ENCODE measurements at places on chromosomes 11 and 22.

- no peak for DNase-seq
Measured at GRCh38 chr22:30488121-30488520, 16.3 kb upstream of the SEC14L3 start.

GRCh38 chr11:69343401-69344321 lies 49.7 kb downstream of the MYEOV start:
- DNase-seq: no peak

- no peak for DNase-seq
Measured at GRCh38 chr22:17079572-17079971, 5.2 kb upstream of the IL17RA start.

GRCh38 chr22:40070701-40071100 lies 75.9 kb downstream of the FAM83F start:
- no peak for DNase-seq

- no peak for DNase-seq
Measured at GRCh38 chr11:99632969-99633368, 612.2 kb downstream of the CNTN5 start.

DNA sequence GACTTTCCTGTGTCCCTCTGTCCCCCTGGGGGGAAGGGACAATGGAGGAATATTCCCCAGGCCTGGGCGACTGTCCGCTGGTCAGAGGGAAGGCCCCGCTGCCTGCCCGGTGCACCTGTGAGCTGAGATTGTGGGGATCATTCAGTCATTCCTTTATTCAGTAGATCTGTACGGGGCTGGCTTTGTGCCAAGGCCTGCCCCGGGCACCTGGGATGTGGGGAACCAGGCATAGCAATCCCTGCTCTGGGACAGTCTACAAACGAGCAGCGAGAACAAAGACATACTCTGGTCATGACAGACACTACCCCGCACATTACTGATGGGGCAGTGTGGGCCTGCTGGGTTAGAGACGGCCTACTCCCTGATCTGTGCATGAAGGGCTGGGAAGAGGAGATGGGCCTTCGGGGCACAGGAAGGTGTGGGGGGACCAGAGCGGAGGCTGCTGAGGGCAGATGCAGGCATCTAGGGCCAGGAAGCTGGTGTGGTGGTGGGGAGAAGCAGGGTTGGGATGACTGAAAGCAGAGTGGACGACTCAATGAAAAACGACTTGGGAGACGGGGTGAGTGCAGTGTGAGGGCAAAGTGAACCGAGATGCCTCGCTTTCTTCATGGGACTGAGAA lies 1.8 kb upstream of the MYO7A start:
- no peak for DNase-seq

DNA sequence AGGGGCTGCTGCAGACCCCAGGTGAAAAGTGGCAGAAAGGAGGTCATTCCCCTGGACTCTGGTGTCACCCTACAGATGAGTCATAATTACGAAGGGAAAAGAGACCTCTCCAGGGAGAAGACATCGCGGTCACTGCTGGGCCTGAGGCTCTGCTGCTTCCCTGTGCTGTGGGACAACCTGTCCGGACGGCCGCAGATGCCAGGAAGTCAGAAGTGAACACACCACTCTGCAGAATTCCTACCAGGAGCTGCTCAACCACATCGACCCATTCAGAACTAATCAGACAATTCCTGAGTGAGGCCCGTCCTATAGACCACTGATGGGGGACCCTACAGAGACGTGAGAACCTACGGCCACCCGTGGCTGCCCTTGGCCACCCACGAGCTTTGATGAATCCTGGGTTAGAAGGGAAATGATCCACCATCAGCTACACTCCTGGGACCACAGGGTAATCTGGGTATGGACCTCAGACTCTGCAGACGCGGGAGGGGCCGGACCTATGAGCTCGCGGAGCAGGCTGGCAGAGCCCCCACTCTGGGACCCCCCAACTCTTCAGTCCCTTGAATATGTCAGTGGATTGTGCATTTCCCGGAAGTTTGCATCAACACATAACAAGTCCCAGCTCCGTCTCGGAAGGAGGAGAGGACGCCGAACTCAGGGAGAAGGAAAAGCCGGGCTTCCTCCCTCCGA lies 636.7 kb downstream of the BRD1 start:
- no peak for DNase-seq

GRCh38 chr11:102560555-102561011 lies 30.0 kb upstream of the MMP7 start:
- peak; percentile 62 for DNase-seq

- no peak for DNase-seq
Measured at GRCh38 chr11:6475936-6476335, 2.2 kb upstream of the TRIM3 start.

GRCh38 chr11:14642453-14642852 lies 1.2 kb upstream of the PDE3B start:
- DNase-seq: no peak

GRCh38 chr22:46352691-46353386 lies 17.3 kb downstream of the TRMU start:
- DNase-seq: peak; percentile 66

GRCh38 chr11:74366576-74366975 lies 31.7 kb downstream of the PGM2L1 start:
- DNase-seq: no peak

DNA sequence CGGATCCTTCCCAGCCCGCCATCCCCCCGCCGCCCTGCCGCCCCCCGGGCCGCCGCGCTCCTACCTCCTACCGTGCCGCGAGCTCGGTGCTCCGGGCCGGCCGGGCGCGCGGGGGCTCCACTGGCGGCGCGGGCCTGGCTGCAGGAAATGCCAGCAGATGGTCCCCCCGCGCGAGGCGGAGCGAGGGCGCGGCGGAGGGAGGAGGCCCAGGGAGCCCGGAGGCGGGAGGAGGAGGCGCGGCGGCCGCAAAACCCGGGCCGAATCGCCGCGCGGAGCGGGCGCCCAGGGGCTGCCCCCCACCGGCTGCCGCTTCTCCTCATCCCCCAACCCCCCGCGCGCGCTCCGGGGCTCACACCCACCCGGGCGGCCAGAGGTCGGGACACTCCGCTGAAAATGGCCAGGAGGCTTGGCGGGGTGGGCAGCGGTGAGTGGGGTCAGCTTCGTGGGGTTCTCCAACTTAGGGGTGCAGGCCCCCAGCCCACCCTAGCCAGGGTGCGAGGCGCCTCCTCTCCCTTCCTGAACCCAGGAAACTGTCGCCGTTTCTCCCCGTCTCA lies at the start of gene OSBPL5:
Gene OSBPL5 (minus strand): TSS at position 159 of the 554 bp plus-strand sequence. CDS start 36,162 bp downstream, outside the sequence.
- peak; percentile 78 for DNase-seq

DNA sequence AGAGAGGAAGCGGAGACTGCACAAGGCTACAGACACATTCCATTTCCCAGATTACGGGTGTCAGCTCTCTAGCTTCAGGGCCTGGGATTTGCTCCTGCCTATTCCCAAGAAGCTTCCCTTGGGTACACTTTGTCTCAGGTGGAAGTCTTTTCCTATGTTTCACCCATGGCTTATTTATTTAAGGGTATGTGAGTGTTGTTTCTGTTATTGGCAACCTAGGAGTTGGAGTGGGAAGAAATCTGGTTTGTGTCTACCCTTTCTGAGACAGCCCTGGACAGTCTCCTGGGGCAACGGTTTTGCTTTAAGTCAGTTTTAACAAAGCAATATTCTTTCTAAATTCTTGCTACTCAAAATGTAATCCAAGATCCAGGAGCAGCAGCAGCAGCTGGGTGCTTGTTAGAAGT lies 127.0 kb downstream of the MICAL2 start:
- no peak for DNase-seq

- no peak for DNase-seq
Measured at GRCh38 chr11:114277637-114278341, 18.4 kb upstream of the NNMT start.

DNA sequence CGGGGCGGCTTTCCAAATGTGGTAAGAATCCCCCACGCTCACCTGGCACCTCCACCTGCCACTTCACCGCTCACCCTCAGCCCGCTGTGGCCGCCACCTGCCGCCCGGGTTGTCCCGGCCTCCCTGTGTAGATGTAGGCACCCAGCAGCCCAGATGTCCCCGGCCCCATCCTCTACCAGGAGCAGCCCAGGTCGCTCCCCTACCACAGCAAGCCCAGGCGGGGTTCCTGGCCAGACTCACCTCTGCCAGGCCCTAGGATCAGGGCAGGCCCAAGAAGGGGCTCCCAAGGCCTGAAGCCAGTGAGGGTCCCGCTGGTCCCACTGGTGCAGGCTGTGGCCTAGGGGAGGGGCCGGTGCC lies 27.4 kb downstream of the MOB2 start:
- DNase-seq: no peak

DNA sequence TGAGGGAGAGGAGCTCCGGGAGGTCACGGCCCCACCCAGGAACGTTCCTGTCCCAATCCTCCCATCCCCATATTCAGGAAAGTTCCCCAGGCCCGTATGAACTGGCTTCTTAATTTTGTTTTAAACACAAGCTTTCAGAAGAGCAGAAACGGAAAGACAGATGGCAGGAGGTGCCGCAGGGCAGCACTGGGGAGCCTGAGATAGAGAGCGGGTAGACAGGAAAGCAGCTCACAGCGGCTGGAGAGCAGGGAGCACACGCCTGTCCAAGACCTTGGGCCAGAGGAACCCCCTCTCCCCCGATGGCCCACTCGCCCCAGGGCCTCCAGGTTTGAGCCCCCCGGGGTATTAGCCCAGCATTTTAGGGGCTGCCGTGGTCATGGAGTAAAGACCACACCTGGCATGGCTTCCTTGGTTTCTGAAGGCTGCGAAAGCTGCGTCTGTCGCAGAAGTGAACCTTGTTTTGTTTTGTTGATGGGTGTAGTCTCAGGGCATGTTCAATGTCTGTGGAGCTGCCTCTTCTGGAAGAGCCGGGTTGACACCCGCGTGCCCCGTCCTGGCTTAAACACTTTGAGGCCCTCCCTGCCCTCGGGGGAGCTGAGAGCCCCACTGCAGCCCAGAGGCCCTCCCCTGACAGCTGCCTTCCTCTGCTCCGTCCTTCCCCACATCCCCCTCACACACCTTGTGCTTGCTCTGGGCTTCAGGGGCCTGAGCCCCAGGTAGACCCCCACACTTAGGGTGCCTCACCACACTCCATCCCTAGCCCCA lies 17.9 kb upstream of the KCNQ1OT1 start:
- DNase-seq: no peak

GRCh38 chr11:80860632-80861031 lies 1419.8 kb upstream of the TENM4 start:
- DNase-seq: no peak

DNA sequence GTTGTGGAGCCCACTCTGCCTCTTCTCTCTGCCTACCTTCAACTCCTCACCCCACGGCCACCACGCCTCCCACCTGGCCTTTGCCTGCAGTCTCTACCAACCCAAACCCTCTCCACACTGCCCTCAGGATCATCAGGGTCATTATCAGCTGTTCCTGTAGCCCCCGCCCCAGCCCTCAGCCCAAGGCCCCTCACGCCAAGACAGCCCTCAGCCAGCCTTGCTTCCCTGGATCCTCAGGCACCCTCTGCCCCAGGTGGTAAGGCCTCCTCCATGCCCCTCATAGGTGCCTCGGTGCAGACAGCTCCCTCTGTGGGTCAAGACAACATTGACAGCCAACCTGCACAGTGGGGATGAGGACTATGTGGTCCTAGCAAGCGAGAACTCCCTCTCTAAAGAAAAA lies 1.7 kb downstream of the SBF1 start:
- no peak for DNase-seq

DNA sequence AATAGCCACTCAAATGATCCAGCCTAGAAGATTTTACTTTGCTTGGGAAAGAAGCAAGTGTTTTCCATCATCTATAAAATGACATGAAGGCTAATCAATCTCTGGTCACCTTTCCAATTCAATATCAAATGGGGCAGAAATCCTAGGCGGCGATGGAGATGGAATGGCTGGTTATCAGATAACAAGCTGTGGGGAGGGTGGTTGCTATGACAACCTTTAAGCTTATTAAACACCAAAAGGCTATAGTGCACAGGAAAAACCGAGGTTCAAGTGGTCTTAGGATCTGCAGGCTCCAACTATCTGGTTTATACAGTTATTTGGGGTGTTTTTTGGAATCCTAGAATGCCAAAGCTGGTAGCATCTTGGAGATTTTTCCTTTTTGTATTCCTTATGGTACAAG lies 13.9 kb upstream of the BSX start:
- no peak for DNase-seq

All from upper lobe of left lung (tissue), 6 donors.